Adipocyte (in vitro differentiated cells): ENCODE measurements at places on chromosomes 3 and 15.

DNA sequence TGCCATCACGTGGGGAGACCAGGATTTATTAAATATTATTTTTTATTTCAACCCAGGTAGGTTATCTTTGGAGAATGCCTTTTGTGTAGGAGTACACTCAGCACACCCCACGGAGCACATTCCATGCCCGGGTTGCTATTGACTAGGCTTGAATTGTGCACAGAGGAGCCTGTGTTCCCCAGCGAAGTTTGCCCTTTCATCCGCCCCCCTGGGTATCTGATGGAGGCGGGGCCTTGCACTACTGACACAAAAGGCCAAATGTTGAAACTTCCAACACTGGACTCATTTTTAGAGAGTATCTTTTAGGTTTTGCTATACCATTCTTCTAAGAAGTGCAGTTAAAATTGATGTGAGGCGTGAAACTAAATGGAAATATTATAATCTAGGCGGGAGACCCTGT, 39.3 kb upstream of the PPP4R2 start:
- DNase-seq = no peak

DNA sequence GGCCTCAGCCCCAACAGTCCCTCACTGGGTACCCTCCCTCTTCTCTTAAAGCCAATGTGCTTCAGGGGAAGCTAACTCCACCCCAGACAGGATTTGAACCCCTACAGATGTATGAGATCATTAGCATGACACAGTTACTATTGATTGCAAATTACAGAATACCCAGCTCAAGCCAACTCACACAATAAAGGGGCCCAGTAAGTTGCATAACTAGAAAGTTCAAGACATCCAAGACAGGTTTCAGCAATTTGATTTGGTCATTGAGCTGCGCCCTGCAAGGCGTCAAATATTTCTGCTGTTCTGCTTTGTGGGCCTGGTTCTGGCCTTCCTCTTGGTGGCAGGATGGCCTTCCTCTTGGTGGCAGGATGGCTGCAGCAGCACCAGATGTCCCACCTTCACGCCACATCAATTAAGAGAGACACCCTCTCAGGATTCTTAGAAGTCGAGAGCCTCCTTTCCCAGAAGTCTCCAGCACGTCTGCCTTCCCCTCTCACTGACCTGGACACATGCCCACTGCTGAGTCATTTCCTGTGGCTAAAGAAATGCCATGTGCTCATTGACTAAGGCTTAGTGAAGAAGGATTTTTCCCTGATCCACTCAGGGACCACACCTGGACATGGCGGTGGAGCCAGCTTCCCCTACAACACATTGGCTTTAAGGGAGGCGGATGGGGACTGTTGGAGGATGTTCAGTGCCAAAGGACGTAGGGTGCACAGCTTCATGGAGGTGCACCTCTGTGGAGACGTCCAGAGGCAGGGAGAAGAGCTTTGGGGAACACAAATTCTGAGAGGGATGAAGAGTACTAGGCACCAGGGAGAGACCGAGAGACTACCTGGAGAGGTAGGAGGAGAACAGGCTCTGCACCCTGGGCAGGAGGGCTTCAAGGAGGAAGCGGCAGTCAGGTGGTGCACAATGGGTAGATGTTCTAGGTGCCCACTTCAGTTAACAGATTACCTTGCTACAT, 49.1 kb downstream of the DNASE1L3 start:
- DNase-seq = peak; percentile 72

DNA sequence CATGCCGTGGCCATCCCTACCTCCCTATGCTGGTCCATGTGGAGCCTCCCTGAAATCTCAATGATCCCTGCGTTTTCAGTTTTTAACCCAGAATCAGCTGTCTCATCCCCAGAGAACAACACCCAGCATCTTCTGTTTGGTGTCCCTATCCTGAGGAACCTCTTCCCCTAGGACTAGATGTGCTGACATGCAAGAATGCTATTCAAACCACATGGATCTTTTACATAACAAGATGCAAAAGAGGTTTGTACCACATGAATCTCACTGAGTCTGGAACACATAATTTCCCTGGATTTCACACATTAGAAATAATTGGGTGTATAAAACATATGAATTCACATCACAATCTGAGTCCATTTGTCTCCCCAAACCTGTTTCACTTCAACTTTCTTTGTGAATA, 174.6 kb upstream of the NECTIN3 start:
- DNase-seq = no peak

- DNase-seq = no peak
Measured at GRCh38 chr3:107982165-107982564, 108.7 kb downstream of the CD47 start.
